Stimulated activated CD4-positive, alpha-beta T cell treated with anti-CD3 and anti-CD28 coated beads, Interleukin-2, amount 100 ng/mL, for 4 hours (primary cell): ENCODE measurements at places on chromosomes 11 and 22.

- DNase-seq, result peak; percentile 41
These were observed 1.2 kb downstream of the ROM1 start for GRCh38 chr11:62614275-62614674.

DNA sequence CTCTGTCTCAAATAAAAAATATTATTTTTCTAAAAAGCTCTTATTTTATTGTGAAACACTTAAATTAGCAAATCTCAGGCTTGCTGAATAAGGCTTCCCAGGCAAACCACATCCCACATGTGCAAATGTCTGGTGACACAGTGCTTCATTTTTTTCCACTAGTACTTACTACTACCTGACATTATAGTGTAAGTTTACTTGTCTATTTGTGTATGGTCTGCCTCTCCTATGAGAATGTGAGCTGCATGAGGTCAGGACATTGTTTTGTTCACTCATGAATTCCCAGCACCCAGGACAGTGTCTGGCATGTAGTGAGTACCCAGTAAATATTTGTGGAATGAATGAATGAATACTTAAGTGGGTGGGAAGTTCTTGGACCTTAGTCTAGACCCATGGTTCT is 103.1 kb downstream of the PTPRJ start:
- DNase-seq, result no peak

- no peak for DNase-seq
These were observed 2.4 kb downstream of the IFITM10 start for GRCh38 chr11:1747753-1748635.

- DNase-seq, result no peak
These were observed 5.4 kb downstream of the SCARF2 start for GRCh38 chr22:20432244-20432686.

DNA sequence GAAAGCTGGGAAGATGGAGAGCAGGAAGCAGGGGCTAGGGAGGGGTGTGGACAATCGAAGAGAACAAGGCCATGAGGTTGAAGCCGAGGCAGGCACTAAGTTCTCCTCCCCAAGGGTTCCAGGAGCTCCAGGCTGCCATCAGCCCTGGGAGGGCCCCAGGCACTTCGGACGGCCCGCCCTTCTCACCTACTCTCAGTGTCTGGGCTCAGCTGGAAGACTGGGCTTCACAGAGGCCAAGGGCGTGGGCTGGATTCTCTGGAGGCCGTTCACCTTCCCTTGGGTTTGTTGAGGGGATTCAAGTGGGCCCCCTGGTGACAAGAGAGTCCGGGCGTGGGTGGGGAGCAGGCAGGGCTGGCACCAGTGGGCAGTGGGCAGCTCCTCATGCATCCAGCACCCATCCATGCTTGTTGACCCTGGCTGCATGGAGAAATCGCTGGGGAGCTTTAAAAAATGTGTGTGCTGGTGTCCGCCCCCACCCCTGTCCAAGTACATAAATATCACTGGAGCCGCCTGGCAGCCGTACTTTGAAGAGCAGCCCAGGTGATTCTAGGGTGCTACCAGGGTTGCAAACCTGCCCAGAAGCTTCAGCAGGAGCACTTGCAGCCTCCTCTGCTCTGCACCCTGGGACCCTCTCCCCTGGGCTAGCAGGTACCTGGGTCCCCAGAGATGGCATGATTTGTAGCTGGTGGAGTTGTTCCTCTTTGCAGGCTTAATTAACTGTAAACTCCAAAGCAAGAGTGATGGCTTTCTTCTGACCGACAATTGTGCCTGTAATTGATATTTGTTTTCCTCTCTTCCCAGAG is 74.3 kb downstream of the RTL6 start:
- no peak for DNase-seq

DNA sequence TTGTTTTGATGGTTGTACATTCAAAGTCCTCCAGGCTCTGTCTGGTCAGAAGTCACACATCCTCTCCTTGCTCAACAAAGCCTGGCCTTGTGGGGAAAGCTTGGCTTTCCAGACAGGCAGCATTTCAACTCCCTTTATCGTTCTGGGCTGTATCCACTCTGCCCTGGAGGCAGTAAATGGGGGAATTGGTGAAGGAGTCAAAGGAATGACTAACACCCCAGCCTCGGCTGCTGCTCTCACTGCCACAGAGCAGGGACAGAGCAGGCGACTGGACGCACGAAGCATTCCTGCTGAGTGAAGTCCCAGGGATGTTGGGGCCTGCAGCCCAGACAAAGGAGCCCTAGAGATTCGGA is 52.8 kb downstream of the WNT11 start:
- DNase-seq, result no peak

- no peak for DNase-seq
These were observed 5.3 kb downstream of the KCNE3 start for GRCh38 chr11:74462009-74462408.

DNA sequence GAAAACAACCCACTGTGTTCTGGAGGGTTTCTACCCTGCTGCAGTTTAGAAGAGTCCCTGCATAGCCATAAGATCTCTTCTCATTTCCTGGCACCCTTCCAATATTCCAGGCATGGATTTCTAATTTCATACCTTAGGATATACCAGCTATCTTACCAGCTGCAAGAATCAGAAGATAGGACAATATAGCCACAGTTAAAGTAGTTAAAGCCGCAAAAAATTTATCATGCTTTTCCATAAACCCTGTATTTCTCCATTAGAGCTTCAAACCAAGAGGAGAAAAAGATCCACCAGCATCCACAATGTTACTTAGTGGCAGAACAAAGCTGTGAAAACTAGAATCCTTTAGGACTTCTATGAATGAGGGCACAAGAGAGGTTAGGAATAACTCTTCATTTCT is 8.6 kb upstream of the OR56B1 start:
- no peak for DNase-seq

- no peak for DNase-seq
These were observed 29.4 kb downstream of the LGR4 start for GRCh38 chr11:27443227-27443626.

- DNase-seq, result no peak
These were observed 462.1 kb downstream of the OPCML start for GRCh38 chr11:133070021-133070713.

GRCh38 chr22:22881116-22882000 is 6.3 kb upstream of the IGLL5 start:
- DNase-seq, result no peak

DNA sequence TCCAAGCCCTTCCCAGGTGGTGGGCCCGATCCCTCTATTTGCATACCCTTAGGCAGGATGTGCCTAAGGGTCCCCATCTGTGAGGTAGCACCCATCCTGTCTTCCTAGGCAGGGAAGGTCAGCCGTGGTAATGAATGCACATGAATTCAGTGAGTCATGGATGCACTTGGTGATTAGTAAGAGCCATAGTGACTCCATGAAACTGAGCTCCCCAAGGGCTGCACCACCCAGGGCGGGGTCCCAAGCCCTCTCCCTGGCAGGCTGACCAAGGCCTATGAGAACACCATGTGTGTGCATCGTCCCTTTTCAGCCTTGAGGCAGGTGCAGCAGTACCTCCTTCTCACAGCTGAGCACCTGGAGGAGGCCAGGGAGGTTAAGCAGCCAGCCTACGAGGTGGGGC is 15.6 kb upstream of the SUSD2 start:
- no peak for DNase-seq

DNA sequence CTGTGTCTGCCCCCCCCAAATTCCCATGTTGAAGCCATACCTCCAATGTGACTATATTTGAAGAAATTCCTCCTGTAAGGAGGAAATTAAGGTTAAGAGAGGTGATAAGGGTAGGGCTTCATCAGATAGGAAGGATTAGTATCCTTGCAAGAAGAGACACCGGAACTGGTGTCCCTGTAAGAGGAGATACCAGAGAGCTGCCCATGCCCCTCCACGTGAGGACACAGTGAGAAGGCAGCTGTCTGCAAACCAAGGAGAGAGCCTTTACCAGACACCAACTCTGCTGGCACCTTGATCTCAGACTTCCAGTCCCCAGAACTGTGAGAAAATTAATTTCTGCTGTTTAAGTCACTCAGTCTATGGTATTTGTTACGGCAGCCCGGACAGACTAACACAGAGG is 109.3 kb downstream of the ARFGAP2 start:
- DNase-seq, result no peak

DNA sequence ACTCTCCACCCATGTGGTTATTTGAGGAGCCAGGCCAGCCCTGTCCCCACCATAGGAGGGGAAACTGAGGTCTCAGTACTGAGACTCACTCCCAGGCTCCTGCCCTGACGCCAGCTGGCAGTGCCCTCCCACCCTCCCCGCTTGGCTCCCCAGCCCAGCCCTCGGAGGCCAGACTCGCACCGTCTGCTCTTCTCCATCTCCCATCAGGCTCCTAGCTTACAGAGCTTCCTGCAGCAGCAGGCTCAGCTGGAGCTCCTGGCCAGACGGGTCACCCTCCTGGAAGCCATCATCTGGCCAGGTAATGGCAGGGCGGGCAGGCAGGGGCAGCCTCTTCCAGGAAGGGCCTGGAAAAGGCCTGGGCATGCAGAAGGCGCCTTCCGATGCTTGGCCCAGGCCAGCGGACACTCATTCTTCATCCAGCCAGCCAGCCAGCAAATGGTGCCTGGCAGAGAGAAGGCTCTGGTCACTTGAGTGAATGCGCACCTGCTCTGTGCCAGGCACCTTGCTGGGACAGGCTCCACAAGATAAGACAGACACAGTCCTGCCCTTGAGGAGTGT is 12.6 kb downstream of the RHBDD3 start:
- no peak for DNase-seq
